ENCODE measurements at places on chromosomes 6 and 20. TPM values are rescaled to one million over a fixed set of nuclear protein-coding genes. Genes with fewer than 3 reads are reported as not detected.

GRCh38 chr6:19219931-19220330 is 617.2 kb upstream of the ID4 start:
- no peak for DNase-seq

- DNase-seq = no peak
Observed at GRCh38 chr20:5592165-5592564, 158.0 kb upstream of the SHLD1 start.

GRCh38 chr6:126302191-126302590 is 37.7 kb upstream of the CENPW start:
- no peak for DNase-seq

Gene JPH2
- total RNA-seq = 2.4 TPM

Measured in esophagus squamous epithelium (tissue), 5 donors.